ENCODE measurements at places on chromosomes 2 and 18.

GRCh38 chr2:47218066-47218581 lies 63.0 kb upstream of the STPG4 start:
- DNase-seq = no peak

DNA sequence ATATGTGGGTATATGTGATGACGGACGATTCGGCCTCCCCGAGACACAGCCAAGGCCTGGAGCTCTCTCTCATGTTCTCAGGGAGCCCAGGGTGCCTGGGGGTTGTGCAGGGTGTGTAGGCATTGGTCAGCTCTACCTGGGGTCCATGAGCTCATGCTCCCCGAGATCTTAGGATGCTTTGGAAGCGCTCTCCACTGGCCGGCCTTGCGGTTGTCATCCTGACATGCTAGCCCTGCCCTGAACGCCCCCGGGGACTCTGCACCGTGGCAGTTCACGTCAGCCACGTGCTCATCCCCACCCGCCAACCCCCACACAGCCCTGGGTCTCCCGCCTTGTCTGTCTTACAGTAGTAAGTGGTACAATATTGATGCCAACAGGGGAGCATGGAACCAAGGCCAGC lies 67.8 kb downstream of the RTP5 start:
- no peak for DNase-seq

DNA sequence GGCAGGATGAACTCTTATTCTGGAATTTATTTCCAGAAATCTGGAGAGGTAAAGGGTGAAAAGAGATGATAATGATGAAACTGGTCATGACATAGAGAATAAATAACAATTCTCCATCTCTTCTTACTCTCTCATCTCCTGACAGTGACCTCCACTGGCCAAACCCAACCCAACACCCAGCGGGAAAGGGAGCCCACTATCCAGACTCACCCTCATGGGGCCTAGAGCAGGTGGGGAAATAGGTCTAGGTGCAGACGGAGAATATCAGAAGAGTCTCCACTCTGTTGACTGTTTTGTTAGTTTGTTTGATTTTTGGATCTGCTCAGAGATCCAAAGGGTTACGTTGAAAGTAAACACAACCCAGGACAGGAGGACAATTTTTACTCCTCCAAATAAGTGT lies 263.2 kb upstream of the PARD3B start:
- DNase-seq = no peak

DNA sequence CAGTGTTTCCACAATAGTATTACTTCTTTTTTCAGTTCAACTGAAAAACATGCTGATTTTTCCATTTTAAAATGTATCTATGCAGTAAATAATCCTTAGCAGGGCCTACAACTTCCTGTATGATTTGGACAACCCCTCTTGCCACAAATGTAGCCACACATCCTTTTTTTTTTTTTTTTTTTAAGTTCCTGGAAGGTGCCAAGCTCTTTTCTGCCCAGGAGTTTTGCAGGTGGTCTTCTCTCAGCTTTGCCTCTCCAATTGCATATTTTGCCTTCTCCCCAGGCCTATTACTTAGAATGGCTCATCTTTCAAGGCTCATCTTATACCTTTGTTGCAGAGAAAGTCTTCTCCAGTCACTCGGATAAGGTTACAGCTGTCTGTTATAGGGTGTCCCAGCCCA lies 11.6 kb downstream of the KLHL14 start:
- DNase-seq = no peak

DNA sequence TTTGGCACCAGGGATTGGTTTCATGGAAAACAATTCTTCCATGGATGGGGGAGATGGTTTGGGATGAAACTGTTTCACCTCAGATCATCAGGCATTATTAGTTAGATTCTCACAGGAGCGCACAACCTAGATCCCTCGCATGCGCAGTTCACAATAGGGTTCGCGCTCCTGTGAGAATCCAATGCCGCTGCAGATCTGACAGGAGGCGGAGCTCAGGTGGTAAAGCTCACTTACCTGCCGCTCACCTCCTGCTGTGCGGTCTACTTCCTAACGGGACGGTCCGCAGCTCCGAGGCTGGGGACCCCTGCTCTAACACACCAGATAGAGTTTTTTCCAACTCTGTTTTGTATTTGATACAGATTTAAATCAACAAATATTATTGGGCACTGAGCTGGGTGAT lies 286.5 kb downstream of the MTX2 start:
- DNase-seq = no peak

DNA sequence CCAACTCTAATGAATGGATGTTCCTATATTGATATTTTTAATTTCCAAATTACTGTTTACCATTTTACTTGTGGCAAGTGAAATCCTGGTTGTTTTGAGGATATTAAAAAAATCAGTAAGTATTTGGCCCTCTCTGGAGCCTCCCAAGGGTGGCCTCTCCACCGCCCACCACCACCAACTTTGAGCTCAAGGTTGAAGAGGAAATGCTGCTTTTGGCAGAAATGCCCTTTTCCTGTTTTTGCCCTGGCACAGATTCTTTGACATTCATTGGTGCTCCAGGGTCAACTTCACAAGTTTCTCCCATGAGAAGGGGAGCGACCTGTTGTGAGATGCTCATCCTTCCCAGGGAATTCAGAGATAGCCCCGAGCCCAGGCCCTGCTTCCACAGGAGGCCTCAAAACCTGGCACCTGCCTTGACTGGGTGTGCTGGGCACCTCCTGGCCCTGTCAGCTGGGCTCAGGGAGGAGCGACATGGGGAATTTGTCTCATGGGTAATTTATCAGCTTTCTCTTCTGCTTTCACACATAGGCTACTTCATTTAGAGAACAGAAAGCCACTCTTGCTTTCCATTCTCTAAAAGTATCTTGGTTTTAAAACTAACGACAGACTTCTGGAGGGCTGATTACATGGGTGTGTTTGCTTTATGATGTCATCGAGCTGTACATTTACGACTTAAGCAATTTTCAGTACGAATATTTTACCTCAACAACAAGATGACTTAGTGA lies 6.9 kb downstream of the CD8A start:
- DNase-seq = no peak

DNA sequence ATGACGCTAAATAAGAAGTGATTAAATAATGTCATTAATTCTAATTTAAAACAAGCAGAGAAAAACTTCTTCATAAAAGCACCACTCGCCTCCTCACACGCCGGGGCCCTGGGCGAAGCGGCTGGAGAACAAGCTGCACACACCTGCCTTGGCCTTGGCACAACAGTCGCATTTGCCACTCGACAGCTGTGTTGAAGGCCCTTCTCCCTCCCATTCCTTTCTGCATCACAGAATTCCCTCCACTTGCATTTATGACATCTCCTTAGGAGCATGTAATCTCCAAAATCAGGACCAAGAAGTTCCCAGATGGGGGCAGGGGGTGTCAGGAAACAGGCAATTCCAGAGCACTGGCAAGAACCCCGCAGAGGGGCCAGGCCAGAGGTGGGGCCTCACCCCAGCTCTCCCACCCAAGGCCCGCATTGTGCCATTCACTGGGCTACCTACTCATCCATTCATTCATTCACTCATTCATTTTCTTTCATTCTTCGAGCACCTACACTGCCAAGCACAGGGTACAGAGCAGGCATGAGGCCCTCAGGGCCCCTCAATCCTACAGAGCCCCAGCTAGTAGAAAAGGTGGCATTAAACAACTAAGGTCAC lies 6.4 kb downstream of the HDAC4 start:
- DNase-seq = no peak

DNA sequence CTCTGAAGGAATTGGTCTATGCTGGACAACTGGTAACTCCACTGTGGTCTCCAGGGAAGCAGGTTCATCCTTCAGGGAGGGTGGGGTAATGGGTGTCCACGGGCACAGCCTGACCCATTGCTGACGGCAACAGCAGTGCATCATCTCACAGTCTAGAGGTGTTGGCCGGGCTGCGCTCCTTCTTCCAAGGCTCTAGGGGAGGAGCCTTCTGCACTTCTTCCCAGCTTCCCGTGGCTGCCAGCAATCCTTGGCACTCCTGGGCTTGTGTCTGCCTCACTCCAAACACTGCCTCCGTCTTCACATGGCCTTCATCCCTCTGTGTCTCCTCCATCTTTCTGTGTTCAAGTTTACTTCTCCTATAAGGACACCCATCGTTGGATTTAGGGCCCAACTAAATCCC lies 166.2 kb downstream of the CTIF start:
- no peak for DNase-seq

- no peak for DNase-seq
Measured at GRCh38 chr2:198544461-198544860, 740.1 kb downstream of the PLCL1 start.

DNA sequence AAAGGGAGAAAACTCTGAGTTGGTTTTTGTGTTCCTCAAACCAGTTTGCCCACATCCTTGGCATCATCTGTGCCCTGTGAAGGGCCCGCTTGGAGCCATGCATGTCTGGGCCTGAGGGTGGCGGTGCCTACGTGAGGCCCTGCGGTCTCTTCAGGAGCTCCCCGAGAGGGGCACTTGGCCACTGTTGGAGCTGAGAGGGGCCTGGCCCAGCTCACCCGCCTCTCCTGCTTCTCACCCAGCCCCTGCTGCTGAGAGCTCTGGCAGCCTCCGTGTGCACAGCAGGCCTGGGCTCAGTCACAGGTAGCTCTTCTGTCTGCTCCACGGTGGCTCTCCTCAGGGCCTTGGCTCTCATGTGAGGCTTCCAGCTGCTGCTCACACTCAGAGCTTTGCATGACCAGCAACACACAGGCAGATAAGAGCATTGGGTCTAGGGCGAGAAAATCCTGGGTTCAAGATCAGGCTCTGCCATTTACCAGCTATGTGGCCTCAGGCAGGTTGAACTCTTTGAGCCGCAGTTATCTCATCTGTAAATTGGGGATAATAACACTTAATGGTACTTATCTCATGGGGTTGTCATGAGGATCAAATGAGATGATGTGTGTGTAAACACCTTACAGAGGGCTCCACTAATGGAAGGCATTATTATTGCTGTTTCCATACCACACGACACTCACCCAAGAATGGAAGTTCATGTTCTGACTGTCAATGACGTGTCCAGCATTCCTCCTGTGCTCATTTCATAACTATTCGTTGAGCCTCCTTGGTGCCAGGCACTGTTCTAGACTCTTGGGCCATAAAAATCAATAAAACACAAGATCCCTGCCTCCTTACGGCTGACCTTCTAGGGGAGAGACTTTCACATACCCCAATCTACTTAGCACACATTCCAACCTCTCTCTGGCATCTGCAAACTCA lies 41.6 kb upstream of the PLB1 start:
- no peak for DNase-seq

DNA sequence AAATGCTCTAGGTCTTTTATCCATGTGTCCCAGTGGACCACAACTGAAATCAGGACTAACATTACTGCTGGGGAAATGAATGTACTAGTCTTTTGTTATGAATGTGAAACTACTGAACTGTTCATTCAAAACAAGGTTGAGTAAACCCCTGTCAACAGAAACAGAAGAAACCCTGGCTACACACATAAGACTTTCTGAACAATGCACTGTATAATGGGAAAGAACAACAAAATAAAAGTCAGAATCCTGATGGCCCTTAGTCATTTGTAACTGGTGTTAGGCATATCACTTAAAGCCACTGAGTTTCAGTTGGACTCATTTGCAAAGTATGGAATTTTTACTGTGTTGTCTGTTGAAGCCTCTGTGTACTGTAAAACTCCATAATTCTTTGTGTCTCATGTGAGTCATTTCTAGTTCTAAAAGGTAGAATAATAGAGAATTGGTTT lies 77.0 kb upstream of the UBXN4 start:
- no peak for DNase-seq

DNA sequence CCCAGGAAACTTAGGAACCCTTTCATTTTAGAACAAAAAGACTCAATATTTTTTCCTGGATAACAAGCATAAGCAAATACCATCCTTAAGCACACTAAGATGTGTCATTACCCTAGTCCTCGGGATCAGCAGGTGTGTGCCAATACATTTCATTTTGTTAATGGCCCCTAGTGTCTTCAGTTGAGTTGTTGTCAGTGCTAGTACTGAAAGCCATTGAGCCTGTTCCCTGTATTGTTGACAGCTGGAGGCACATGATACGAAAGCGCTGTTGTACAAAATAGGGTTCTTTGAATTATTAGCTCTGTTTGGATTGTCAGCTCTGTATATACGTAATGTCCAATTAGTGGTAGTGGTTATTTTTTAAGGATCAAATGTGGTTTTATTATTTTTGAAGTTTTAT lies 29.5 kb downstream of the VAPA start:
- peak; percentile 29 for DNase-seq

DNA sequence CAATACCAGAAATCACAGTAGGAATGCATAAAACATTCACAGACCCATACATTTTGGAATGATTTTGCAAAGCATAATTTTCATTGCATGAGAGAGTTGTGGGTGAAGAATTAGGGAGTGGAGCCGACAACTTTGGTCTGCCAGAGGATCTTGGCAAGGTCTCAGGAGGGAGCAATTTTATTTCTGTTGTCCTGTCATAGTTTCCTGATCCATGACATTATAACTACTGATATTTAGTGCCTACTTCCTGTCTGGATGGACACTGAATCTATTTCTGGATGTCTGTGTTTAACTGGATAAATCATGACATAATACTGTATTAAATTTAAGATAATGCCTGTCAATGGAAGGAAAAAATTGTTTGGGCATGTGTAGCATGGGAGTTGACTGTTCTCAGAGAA lies 2.4 kb downstream of the ITGA4 start:
- DNase-seq = no peak

DNA sequence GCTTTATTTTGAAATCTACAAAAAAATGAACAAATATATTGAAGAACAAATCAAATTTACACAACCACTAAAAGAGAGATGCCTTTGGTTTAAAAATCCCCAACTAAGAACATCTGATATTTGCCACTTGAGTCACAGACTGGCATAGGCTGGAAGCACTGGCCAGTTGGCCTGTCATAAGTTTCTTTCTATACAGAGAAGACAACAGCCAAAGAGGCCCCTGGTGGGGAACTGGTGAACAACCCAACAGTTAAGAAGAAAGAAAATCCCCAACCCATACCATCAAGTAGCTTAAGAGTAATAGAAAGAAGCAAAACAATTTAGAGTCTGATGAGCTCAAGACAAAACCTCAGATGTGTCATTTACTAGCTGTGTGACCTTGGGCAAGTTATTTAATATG lies 45.5 kb downstream of the OSR1 start:
- no peak for DNase-seq

GRCh38 chr18:31268985-31269406 lies 49.0 kb upstream of the DSG1 start:
- no peak for DNase-seq

DNA sequence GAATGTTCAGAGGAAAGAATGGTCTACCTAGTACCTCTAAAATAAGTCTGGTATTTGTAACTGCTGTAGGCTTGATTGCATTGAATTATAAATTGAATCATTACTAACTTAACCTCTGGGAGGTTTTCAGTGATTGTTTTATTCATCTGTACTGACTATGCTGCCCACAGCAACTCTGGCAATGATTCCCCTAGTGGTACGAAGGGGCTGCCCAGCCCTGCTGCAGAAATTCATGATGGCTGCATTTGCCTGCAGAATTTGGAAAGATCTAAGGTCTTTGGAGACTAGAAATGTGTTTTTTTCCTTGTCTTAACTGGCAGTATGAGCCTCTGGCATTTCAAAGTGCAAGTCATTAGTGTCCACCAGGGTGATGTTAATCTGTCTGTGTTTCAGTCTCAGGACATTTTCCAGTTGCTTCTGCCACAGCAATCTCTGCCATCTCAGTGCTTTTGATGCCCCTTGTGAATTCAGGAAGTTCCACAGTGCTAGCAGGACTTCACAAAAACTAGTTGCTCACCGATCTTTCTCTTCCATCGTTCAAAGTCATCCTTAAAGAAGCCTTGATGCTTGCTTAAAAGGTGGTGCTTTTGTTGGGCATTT lies 13.4 kb upstream of the LRPPRC start:
- DNase-seq = no peak

Data from NCI-H187 treated with DMSO at 0.1 percent for 48 hours (cell line).